ENCODE measurements at places on chromosomes 2 and 18.

DNA sequence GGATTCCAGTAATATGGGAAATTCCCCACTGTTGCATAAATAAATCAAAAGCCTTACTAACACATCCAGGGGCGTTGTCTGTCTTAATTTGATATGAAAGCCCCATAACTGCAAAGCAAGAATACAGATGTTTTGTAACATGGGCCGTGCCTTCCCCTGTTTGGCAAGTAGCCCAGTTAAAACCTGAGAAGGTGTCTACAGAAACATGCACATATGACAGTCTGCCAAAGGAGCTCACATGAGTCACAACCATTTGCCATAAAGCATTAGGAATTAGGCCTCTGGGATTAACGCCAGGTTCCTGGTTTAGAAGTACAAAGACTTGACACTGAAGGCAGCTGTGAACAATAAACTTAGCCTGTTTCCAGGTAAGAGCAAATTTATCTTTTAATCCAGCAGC lies 43.1 kb upstream of the LONRF2 start:
- DNase-seq = no peak

DNA sequence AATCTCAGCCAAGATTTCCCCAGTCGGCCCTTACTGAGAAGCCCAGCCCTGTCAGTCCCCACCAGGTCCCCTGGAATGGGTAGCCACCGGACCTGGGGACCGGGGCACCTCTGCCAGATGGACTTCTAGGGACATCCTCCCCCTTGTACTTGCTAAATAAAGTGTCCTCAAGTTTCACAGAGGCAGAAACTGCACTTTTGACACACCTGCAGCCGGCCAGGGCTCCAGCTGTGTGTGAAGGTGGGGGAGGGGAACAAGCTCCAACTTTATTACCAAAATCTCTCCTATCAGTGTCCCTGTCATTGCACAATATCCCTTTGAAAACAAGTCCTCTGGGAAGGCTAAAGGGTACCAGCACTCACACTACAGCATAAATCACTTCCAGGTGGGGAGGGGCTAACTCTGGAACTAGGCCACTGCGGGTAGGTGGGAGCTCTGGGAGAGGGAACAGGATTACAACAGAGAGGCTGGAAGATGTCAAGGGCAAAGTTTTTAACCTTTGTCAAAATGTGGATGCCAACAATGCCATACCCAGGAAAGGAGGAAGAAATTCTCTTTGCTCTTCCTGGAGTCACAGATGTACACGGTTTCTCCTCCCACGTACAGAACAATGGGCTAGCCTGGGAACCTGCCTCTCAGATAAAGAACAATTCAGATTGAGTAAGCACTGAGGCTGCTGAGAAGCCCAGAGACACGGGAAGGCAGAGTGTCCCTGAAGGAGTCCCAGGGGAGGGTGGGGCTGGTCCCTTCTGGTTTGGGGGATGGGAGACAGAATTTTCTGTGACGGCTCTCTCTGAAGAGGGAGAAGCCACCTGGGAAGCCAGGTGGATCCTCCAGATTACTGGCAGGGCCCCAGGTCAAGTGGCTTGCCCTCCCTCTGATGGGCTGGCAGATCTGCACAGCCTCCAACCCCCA lies 11.0 kb downstream of the SDC1 start:
- DNase-seq = no peak

GRCh38 chr18:49563130-49563540 lies 1.3 kb downstream of the LIPG start:
- DNase-seq = no peak

DNA sequence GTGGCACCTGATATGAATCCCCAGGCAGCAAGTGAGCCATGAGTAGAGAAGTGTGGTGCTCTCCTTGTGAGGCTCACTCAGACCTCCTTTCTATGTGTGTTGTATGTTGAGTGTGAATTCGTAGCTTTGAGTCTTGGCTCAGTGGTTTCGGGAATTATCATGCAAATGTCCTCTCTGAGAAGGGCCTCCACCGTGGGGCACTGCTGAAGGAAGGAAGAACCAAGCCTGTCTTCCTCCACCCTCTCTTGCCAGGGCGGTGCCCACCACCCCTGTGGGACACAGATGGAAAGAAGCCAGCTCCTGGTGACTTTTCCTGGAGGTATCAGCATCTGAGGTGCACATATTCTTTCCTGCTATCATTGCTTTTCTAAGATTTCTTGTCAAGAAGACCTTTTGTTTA lies 156.1 kb downstream of the MYT1L start:
- DNase-seq = no peak

DNA sequence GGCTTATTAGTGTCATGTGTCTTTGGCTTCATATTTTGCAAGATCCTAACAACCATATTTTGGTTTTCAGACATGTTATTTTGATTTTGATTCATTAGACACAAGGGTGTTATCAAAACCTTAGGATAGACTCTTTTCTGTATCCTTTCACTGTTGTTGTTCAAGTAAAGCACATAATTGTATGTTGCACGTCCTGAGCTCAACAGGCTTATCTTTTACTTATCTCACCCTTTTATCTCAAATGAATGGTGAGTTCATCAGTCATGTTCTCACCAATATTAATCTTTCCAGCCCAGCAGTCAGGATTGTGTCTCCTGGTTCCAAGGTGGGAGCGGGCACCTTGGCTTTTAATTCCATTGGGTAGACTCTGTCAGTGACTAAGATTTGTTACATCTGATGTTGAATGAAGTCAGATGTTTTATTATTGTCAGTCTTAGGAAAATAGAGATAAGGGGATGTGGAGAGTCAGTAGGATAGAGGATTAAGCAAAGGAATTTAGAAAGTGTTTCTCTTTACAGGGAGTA lies 11.9 kb downstream of the GPN1 start:
- no peak for DNase-seq

- DNase-seq = no peak
Measured at GRCh38 chr2:85971366-85971765, 82.6 kb upstream of the ST3GAL5 start.

- DNase-seq = no peak
Measured at GRCh38 chr18:76338619-76339245, 156.3 kb downstream of the ZNF516 start.

GRCh38 chr2:165193178-165193777 lies 10.6 kb downstream of the SCN3A start:
- DNase-seq = peak; percentile 71

- peak; percentile 92 for DNase-seq
Measured at GRCh38 chr2:234500394-234501006, 3.6 kb upstream of the ARL4C start.

GRCh38 chr2:197704434-197705120 lies 592 bp upstream of the MARS2 start:
- DNase-seq = no peak

DNA sequence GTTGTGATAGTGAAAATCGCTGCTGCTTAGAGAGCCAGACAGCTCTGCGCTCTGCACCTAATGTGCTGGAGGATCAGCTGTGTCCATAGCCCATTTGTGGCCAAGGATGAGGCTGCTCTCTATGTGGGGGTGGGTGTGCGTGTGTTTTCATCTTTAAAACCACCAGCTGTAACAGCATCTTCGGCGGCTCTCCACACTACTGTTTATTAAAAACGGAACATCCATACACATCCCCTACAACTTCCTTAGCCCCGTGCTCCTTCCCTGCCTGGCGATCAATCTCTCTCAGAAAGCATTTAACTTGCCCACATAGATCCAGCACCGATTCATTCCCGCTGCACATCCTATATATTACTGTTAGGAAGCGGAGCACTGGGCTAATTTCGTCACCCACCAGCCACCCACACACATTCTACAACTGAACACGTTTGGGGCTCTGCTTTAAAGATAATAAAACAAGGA lies 1.6 kb downstream of the CELF4 start:
- no peak for DNase-seq

DNA sequence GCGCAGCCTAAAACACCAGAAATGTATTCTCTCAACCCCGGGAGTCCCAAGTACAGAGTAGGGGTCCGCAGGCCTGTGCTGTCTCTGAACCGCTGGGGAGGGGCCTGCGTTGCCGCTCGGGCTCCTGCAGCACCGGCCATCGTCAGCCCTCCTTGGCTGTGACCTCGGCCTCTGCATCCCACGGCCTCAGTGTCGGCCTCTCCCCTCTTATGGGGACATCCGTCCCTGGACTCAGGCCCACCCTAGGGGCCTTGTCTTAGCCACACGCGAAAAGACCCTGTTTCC lies 50.5 kb downstream of the KCNG2 start:
- DNase-seq = no peak

GRCh38 chr2:98381494-98381893 lies 35.2 kb downstream of the CNGA3 start:
- no peak for DNase-seq

DNA sequence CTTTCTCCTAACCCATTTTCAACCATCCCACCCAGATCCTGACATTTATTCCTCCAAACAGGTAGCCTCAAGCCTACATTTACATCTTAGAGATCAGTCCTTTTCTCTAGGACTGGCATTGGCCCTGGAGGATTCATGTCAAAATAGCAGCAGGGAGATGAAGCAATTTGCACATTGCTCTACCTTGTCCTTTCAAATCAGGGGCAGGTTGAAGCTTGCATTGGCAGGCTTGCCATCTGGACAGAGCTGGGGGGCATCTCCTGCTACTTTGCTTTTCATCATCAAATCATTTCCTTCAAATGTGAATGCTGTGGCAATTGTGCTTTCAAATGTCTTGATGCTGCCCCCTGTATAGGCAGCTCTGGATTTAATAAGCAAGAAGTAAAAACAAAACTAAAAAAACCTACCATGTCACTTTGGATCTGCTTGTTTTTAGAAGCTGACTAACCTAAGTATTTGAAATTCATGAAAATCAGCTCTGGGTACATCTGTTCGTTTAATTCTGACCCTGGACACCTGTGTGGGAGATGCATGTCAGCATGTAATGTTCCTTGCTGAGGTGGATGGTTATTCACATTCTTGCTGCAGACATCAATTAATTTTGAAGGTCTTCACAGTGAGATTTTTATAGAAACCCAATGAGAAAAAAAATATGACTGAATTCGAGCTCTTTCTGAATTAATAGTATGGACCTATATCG lies 47.9 kb downstream of the KIF5C start:
- DNase-seq = no peak

GRCh38 chr2:145207884-145208283 lies 688.0 kb upstream of the ZEB2 start:
- DNase-seq = no peak

- no peak for DNase-seq
Measured at GRCh38 chr18:60149316-60149715, 223.3 kb downstream of the MC4R start.

- DNase-seq = no peak
Measured at GRCh38 chr18:79515331-79515730, 119.6 kb downstream of the NFATC1 start.

- DNase-seq = no peak
Measured at GRCh38 chr2:127398239-127398590, 10.4 kb upstream of the MAP3K2 start.

GRCh38 chr2:30255026-30255425 lies 23.7 kb downstream of the LBH start:
- DNase-seq = no peak

DNA sequence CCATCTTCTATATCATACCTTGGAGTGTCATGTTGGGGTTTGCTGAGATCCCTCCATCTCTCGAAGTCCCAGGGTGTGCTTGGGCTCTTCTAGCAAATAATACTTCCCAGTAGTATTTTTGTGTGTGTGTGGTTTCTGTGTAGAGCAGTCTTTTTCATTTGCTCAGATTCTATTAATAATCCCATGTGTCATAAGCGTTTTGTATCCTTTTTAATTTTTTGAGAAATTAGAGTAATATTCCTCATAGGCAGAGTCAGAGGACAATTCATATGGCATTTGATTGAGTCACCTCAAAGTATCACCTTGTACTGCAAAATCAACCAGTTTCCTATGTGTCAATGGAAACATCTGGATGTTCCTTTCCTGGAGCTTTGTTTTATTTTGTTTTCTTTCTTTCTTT lies 37.4 kb upstream of the PPP1R1C start:
- DNase-seq = no peak

GRCh38 chr2:54728669-54729120 lies 5.2 kb downstream of the EML6 start:
- no peak for DNase-seq

DNA sequence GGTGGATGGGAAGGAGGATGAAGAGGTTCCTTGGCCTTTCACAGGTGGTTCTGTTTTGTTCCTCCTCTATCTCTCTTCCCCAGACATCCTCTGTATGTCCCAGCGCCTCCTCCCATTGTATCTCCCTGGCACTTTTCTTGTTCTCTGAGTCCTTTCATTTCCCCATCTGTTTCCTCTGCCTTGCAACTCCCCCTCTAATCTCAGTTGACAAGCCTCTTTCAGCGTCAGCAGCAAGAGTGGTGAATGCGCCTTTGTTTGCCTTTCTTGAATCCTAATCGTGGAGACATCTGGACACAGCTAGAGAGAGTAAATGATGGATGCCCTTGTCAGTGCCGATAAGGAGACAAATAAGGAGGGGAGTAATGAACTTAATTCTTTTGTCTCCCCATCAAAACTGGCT lies 167.0 kb downstream of the NDUFA10 start:
- DNase-seq = no peak

DNA sequence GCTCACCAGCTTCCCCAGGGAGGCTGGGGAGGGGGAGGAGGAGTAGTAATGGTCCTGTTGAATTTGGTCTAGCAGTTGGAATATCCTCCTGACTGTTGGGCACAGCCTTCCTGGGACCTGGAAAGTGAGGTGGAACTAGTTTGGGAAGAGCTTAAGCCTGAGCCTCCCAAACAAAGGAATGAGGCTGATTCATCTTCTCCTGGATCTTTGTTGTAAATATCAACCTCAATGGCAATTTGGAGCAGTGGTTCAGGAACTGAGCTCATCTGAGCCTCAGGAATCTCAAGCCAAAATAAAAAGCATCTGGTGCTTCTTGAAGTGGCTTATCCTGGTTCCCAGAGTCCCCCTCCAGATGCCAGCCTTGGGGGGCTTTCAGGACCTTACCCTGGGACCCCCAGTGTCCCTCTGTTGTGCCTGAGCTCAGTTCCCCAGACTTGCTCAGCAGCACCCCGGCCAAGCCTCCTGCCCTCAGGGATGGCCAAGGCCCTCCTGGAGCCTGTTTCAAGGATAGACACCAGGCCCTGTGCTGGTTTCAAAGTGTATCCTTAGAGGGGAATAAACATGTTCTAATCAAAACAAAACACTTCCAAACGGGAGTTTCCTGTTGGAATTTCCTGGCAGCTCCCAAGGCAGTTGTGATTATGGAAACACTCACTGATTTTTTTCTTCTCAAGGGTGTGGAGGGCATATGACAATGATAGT lies 112.6 kb downstream of the DDX1 start:
- no peak for DNase-seq

DNA sequence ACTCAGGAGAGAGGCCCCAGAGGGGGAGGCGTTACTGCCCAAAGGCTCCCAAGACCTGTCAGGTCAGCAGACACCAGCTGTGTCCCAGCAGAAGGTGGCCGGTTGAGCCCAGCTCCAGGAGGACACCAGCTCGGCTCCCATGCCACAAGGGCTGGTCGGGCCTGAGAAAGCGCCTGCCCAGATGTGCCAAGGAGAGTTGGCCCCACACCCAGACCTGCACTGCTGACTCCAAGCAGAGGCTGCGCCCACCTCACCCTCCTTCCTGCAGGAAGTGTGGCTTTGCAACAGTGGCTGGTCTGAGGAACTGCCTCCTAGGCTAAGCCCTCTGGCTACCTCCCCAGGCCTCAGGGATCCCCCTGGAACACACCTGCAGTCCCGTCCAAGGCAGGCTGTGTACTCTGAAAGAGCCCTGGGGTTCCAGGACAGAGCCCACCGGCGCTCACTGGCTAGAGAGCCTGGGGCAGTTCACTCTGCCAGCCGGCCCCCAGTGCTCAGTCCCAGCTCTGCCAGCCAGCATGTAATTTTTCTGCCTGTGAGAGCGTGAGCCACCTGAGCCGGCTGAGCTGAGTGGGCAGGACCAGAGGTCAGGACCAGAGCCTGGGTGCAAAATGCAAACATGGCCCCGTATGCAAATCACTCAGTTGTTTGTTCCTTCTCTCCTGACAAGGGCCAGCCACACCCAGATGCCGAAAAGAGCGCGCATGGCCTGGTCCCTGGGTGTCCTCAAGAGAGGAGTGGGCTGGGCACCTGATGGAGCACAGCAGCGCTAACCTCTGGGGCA lies 36.9 kb upstream of the PTMA start:
- DNase-seq = no peak
